ENCODE measurements at places on chromosomes 5 and 9. TPM values are rescaled to one million over a fixed set of nuclear protein-coding genes. Genes with fewer than 3 reads are reported as not detected.

DNA sequence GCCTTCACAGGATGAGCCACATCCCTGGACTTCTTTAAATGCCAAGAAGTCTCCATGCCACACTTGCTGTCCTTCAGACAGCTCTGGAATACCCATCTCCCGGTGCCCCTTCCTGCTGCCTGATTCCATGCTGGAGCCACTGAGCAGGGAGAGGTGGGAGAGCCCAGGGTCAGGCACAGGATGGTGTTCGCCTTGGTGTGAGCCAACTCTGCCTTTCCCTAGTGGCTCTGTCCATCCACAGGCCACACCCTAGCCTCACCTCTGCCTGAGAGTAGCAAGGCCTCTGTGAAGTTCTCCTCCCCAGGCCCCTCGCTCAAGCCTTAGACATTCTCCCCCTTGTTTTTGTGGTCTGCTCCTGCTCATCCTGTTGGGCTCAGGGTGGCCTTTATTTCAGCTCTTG is 54.2 kb upstream of the ANGPTL2 start:
- peak; percentile 35 for DNase-seq

GRCh38 chr9:117722108-117722761 is 18.0 kb downstream of the TLR4 start:
- DNase-seq, result no peak

DNA sequence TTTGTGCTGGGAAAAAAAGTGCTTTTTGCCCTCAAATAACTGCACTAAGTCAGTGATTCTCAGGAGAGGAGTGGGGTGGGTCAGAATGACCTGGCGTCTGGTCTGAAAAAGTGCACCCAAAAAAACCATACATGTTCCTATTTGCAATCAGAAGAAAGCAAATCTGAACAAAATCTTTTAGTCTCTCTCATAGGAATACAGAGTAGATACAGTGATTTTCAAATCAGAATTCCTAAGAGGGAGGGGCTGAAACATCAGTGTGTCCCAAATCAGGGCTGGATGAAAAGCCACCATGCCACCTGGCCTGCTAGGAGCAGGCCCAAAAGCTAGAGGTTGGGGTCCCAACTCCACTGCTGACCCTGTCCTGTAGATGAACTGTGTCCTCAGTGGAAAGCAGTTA is 66.8 kb downstream of the RAPGEF1 start:
- no peak for DNase-seq

DNA sequence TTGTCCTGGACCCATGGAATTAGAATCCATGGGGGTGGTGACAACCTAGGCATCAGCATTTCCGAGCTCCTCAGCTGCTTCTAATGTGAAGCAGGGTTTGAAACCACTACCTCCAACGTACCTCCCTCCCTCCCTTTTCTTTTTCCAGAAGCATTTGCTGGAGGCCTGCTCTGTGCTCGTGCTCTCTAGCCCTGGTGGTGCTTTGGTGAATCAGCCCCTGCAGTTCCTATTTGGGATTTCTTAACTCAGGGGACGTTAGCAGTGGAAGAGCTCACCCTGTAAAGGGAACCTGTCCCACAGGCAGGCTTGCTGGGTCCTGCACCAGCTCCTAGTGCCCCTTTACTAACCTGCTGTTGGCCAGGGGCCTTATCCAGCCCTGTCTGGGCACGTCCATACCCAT is 55.0 kb downstream of the NSG2 start:
- DNase-seq, result no peak

DNA sequence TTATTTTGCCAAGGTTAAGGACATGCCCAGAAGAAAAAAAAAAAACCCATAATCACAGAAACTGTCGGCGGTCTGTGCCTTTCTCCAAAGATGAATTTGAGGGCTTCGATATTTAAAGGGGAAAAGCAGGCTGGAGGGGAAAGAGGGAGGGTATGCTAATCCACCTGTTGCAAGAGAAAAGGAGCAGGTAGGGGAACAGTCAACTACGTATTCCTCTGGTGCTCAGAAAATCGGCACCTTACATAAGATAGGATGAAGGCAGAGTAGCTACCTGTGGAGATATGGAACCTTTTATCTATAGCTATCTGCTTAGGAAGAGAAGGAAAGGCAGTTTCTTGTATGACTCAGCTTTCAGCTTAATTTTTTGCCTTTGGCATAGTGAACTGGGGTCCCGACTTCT is 77.7 kb downstream of the PTCD2 start:
- no peak for DNase-seq

GRCh38 chr5:139414581-139415130 is 10.8 kb upstream of the SPATA24 start:
- no peak for DNase-seq

GRCh38 chr9:31519424-31519823 is 865.0 kb upstream of the ACO1 start:
- no peak for DNase-seq

- no peak for DNase-seq
These were observed 107.9 kb downstream of the TRIO start for GRCh38 chr5:14250748-14251701.

DNA sequence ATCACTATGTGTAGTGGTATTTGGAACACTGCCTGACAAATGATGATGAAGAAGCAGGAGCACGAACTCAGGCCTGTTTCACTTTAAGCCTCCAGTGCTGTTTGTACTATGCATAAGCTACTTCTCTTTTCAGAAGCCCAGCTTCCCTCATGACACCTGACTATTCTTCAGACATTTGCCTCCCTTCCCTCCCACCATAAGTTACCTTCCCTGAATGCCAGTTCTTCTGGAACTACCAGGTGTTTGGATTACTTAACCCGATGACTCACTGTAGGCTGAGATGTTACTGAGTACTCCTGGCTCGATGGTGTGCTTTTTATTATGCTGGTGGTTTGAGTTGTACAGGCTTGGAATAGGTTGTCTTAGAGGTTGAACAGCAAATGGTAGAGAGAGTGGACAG is 180.0 kb downstream of the SPATA31D1 start:
- no peak for DNase-seq

DNA sequence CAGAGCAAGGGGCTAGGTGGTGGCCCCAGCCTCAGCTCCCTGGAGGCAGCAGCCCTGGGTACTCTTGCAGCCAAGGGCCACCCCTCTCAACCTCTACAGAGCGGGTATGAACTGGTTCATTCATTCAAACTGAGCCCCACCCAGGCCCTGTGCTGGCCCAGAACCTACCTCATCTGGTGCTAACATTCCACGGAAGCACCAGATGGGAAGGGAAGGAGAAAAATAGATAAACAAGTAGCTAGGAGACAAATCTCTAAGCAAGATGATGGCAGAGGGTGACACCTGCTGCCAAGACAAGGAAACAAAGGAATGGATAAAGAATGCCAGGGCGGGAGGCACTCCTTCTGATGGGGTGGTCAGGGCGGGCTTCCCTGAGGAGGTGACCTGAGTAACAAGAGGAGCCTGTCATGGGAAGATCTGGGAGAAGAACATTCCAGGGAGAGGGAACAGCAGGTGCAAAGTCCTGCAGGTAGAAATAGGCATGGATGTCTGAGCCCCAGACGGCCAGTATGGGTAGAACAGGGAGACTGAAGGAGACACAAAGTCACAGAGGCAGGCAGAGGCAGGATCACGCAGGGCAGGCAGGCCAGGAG is 6.1 kb downstream of the ST6GALNAC4 start:
- no peak for DNase-seq

- no peak for DNase-seq
These were observed 142.8 kb upstream of the ALDH1B1 start for GRCh38 chr9:38249587-38250210.

DNA sequence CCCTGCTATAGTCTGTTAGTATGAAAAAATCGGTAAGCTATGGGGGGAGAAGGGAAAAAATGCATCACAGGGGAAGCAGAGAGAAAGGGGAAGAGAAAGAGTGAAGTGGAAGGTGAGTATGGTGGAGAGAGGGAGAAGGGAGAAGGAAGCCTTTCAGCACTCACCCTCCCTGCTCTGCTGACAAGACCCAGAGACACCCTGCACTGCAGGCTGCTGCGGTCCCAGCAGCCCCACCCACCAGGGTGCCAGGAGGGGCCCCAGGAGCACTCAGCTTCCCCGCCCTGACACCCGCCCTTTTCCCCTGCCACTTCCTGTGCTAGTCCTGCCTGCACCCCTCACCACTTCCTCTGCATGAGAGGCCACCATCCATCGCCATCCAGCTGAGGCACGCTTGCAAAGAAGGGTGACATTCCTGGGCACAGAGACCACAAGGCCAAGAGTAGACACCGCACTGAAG is 12.7 kb downstream of the STK10 start:
- DNase-seq, result no peak

- DNase-seq, result no peak
These were observed 121.2 kb downstream of the GCNT1 start for GRCh38 chr9:76580188-76580587.

GRCh38 chr5:143001764-143002351 is 231.7 kb downstream of the ARHGAP26 start:
- no peak for DNase-seq

GRCh38 chr9:3906437-3907213 is 380.8 kb upstream of the RFX3 start:
- no peak for DNase-seq

GRCh38 chr9:121286973-121287741 is 19.2 kb downstream of the GSN start:
- DNase-seq, result peak; percentile 87

Gene UNC13B
- total RNA-seq, result 36.2 TPM

Gene PHF24
- total RNA-seq, result 0.45 TPM

Gene OTULINL
- total RNA-seq, result 15.6 TPM

Gene EIF4E1B
- not detected for total RNA-seq

Gene PRRX2
- total RNA-seq, result 13.2 TPM

Gene ZMAT2
- 36.9 TPM for total RNA-seq

Gene ADAMTS12
- 6.9 TPM for total RNA-seq

Gene SOX30
- total RNA-seq, result 0.13 TPM

Gene PLCXD3
- 4.2 TPM for total RNA-seq

Gene C5orf34
- 1.5 TPM for total RNA-seq

Data from sciatic nerve (tissue), 2 donors.